ENCODE measurements at places on chromosomes 2 and 18. TPM values are rescaled to one million over a fixed set of nuclear protein-coding genes. Genes with fewer than 3 reads are reported as not detected.

NOL4 gene
- polyA plus RNA-seq = 0.09 TPM

GRCh38 chr18:31426021-31426420 lies 21.5 kb upstream of the DSG3 start:
- DNase-seq = no peak

- DNase-seq = no peak
These were observed 41.9 kb upstream of the PTMA start for GRCh38 chr2:231666171-231667095.

DNA sequence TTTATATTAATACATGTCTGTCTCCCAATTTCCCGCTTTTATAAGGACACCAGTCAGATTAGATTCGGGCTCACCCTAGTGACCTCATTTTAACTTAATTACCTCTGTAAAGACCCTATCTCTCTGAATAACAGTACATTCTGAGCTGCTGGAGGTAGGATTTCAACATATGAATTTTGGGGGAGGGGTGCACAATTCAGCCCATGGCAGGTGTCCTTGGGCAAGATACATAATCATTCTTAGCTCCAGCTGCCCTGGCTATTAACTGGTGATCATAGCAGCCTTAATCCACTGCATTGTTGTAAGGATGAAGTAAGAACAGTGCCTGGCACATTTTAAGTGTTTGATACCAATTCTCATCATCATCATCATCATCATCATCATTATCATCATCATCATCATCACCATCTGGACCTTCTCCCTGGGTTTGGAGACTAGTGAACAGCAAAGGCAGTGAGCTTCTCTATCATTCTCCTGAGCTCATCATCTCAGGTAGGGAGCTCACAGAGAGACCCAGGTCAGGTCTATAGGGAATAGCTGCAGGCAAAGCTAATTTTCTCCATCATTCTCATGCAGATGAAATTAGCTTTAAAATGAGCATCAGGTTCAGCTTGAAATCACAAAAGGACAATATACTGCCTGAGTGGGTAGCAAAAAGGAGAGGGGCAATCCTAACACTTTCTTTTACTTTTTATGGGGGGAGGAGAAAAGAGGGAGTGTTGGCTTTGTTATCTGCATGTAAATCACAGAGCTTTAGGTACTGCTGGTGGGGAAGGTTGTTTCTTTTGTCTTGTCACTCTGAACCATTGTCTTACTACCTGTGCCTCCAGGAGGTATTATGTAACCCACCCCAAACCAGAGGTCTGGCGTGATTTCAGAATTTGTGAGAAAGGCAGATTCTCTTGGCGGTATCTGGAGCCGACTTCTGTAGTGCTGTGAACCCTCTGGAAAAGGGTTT lies 125.5 kb upstream of the SPRED2 start:
- no peak for DNase-seq

- DNase-seq = no peak
These were observed 259.7 kb downstream of the ETAA1 start for GRCh38 chr2:67656875-67657274.
